Kidney (tissue), 22 donors: ENCODE measurements at places on chromosomes 12 and 14. TPM values are rescaled to one million over a fixed set of nuclear protein-coding genes. Genes with fewer than 3 reads are reported as not detected.

- no peaks in the 10 kb centered on the region for H3K4me1 ChIP-seq
- H3K36me3 ChIP-seq = no peaks in the 10 kb centered on the region
- H3K27ac ChIP-seq = no peak overlapping the region
These were observed 10.2 kb upstream of the RNASE10 start for GRCh38 chr14:20494935-20495766.

DNA sequence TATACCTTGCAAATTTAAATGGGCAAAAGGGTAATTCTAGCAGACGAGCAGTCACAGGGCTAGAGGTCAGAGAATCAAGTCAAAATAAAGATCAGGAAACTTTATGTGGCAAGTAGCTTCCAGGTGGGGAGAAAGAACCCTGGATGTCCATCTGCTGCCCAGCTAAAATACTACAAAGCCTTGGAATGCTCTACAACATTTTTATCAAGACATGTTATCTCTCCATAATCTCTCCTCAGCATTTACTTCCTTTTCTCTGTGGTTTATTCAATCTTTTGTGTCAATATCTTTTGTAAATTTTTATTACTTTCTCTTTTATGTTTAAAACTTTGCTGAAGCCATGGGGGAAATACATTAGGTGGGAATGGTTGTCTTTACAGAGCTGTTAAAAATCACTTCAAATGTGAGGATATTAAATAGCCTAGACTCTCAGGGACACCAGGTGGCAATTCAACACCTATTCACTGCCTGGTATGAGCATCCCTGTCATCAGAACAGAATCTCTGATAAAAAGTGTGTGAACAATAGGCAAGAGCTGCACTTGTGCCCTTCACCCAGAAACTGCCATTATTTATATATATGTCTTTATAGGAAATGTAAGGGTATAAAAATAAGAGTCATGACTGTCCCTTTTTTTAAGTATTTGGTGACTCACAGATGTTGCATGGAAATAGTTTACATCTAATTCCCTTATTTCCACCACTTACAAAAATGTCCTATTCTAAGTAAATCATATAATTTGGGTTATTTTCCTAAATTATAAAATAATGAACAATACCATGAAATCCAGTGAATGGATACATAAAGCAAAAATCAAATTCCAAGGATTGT, 152.9 kb downstream of the EPS8 start:
- H3K4me1 ChIP-seq = peaks cover 6% of the 10 kb centered on the region
- H3K4me3 ChIP-seq = no peak overlapping the region
- no peak overlapping the region for H3K27ac ChIP-seq
- DNase-seq = no peak

DNA sequence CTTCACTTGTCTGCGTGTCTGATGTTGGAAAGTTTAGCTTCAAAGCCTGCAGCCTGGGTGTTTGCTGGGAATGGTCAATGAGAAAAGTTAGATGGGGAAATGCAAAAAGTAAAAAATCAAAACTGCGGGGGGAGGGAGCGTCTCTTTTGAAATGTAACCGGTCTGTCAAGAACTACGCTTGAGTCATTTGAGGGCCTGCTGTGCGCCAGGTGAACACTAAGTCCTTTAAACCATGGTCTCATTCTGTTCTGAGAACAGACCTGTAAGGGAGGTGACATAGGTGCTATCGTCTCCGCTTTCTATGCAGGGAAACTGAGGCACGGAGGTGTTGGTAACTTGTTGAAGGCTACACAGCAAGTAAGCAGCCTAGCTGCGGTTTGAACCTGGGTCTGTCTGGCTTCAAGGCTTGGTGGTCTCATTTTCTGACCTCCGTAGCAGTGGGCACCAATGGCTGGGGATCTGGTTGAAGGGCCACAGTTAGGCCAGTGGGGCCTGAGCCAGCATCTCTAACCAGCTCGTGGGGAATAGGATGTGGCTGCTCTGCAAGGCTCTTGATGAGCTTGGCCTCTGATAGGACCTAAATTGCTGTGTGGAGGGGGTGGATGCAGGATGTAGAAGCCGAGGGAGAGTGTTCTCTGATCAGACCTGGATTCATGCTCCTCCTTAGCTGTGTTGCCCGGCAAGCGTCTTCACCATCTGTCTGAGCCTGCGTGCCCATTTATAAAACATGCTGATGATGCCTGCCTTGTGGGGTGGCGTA, 41.5 kb downstream of the KCTD10 start:
- H3K36me3 ChIP-seq = no peaks in the 10 kb centered on the region
- no peak overlapping the region for H3K27ac ChIP-seq
- H3K4me3 ChIP-seq = no peak overlapping the region
- peaks cover 5% of the 10 kb centered on the region for H3K4me1 ChIP-seq
- DNase-seq = no peak

GRCh38 chr14:42173206-42173605, 566.5 kb downstream of the LRFN5 start:
- no peaks in the 10 kb centered on the region for H3K4me1 ChIP-seq
- H3K4me3 ChIP-seq = no peak overlapping the region
- no peak for DNase-seq
- no peaks in the 10 kb centered on the region for H3K36me3 ChIP-seq
- H3K27me3 ChIP-seq = no peaks in the 10 kb centered on the region

DNA sequence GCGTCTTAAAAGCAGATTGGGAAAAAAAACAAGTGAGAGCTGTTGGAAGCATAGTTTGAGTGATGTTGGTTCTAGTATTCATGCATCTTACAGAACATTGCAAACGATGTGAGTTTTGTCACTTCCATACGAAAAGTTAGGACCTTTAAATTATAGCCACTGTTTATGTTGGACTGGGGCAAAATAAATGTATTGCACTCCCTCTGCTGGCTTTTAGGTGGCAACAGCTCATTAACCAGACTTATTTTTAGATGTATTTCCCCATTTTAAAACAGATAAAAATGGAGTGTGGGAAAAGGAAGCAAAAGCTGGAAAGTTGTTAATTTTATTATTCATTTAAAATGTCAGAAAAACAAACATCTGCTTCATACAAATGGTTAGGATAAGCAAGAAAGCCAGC, 111.9 kb downstream of the LGR5 start:
- H3K27ac ChIP-seq = no peak overlapping the region
- no peak for DNase-seq
- no peaks in the 10 kb centered on the region for H3K36me3 ChIP-seq
- no peak overlapping the region for H3K4me3 ChIP-seq
- no peaks in the 10 kb centered on the region for H3K4me1 ChIP-seq
- no peaks in the 10 kb centered on the region for H3K27me3 ChIP-seq

GRCh38 chr12:1473418-1473817, 121.0 kb downstream of the FBXL14 start:
- no peak for DNase-seq
- H3K4me3 ChIP-seq = no peak overlapping the region
- no peak overlapping the region for H3K27ac ChIP-seq

- DNase-seq = no peak
- H3K27ac ChIP-seq = no peak overlapping the region
- H3K4me1 ChIP-seq = peaks cover 5% of the 10 kb centered on the region
- H3K4me3 ChIP-seq = no peak overlapping the region
- H3K36me3 ChIP-seq = no peaks in the 10 kb centered on the region
- no peaks in the 10 kb centered on the region for H3K27me3 ChIP-seq
These were observed 2.6 kb upstream of the POC1B start for GRCh38 chr12:89528434-89528833.

- no peak overlapping the region for H3K4me3 ChIP-seq
- H3K27me3 ChIP-seq = no peaks in the 10 kb centered on the region
- no peaks in the 10 kb centered on the region for H3K36me3 ChIP-seq
- DNase-seq = no peak
- H3K27ac ChIP-seq = no peak overlapping the region
These were observed 58.2 kb upstream of the STRN3 start for GRCh38 chr14:31084385-31084784.

DNA sequence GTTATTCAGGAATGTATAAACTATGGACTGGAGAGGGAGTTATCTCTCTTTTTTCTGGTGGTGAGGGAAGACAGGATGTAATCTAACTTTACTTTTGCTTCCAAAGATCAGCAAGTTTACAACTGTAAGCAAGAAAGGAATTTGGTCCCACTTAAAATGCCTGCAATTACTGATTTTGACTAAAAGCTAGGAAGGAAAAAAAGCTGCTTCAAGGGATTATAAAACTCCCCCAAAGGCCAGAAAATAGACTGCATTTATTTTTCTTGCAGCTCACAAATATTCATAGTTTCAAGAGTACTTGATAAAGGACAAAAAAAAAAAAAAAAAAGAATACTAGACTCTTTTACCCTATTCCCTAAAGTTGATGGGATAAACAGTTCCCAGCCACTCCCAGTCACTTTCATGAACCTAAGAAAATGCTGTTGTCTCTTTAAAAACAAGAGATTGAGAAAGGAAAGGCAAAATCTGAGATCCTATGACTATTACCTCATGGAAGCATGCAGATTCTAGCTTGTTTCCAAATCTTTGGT, 128.7 kb upstream of the BMP4 start:
- peaks cover 2% of the 10 kb centered on the region for H3K4me1 ChIP-seq
- peak; percentile 13 for DNase-seq
- H3K4me3 ChIP-seq = no peak overlapping the region
- H3K36me3 ChIP-seq = no peaks in the 10 kb centered on the region

DNA sequence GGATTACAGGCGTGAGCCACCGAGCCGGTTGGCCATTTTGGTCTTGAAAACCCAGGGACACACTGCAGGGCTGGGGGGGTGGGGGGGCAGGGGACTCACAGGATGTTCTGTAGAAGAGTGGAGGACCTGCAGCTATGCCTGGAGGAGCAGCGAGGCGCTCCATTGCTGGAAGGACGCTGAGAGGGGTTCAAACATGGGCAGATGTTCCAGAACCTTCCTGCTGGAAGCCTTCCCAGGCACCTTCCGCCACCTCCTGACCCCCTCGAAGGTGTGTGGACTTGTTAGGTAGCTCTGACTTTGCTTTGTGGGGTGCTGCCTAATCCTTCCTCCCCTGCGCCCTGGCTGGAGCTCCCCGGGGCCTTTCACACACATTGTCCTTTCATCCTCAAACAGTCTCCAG, 19.6 kb upstream of the PPP1R13B start:
- H3K4me3 ChIP-seq = no peak overlapping the region
- peaks cover 15% of the 10 kb centered on the region for H3K4me1 ChIP-seq
- no peaks in the 10 kb centered on the region for H3K27me3 ChIP-seq

DNA sequence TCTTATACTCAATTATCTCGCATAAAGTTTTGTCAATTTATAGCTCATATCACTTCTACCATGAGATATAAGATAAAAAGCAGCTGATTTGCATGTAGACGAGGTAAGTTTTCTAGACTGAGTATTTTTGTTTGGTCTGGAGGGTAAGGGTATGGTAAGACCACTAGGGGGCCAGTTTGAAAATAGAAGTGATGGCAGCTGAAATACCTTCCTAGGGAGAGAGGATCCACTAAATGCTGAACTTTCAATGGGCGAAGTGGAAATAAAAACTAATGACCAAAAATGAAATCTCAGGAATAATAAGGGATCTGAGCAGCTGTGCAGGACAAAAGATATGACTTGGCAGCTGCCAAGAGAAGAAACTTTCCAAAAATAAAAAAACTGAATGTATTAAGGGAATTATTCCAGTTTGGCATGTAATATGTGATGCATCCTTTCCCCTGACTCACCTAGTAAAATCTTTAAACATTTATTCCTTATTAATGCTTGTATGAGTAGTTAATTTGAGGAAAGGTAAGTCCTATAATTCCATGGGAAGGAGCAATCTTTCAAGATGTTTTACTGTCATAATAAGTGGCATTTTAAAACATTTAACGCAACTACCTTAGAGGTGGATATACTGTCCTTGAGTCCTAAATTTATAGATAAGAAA, 754.5 kb downstream of the C12orf50 start:
- no peaks in the 10 kb centered on the region for H3K36me3 ChIP-seq
- no peaks in the 10 kb centered on the region for H3K4me1 ChIP-seq
- H3K27me3 ChIP-seq = no peaks in the 10 kb centered on the region

DNA sequence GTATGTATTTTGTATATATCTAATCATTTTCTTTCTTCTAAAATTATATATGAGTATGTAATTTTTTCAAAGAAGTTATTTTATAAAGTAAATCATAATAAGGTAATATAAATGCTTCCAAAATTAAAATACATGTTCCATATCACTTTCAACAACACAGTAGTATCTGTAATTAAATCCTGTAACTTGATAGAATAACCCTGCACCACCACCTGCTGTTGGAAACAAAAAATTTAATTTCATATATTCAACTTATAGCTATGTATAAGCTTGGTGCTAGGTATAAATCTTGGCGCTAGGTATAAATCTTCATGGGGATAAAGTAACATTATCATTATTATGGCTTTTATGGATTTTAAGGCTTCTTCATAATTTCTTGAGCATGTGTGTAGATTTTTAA, 149.7 kb upstream of the DCN start:
- no peaks in the 10 kb centered on the region for H3K36me3 ChIP-seq
- peak; percentile 42 for DNase-seq
- no peaks in the 10 kb centered on the region for H3K27me3 ChIP-seq
- no peaks in the 10 kb centered on the region for H3K4me1 ChIP-seq
- no peak overlapping the region for H3K4me3 ChIP-seq
- H3K27ac ChIP-seq = no peak overlapping the region

GRCh38 chr14:70722418-70722817, 80.7 kb downstream of the TTC9 start:
- DNase-seq = peak; percentile 40
- no peaks in the 10 kb centered on the region for H3K4me1 ChIP-seq
- no peaks in the 10 kb centered on the region for H3K27me3 ChIP-seq
- H3K36me3 ChIP-seq = no peaks in the 10 kb centered on the region
- H3K4me3 ChIP-seq = no peak overlapping the region

GRCh38 chr14:92253381-92253894, 69.5 kb upstream of the SLC24A4 start:
- no peak overlapping the region for H3K27ac ChIP-seq
- peak; percentile 17 for DNase-seq
- H3K4me1 ChIP-seq = no peaks in the 10 kb centered on the region
- no peaks in the 10 kb centered on the region for H3K27me3 ChIP-seq
- H3K36me3 ChIP-seq = no peaks in the 10 kb centered on the region

GRCh38 chr12:71591601-71592000, 72.0 kb downstream of the ZFC3H1 start:
- no peak overlapping the region for H3K4me3 ChIP-seq
- no peaks in the 10 kb centered on the region for H3K4me1 ChIP-seq
- DNase-seq = no peak
- no peak overlapping the region for H3K27ac ChIP-seq
- H3K27me3 ChIP-seq = no peaks in the 10 kb centered on the region

- H3K36me3 ChIP-seq = no peaks in the 10 kb centered on the region
- H3K27ac ChIP-seq = no peak overlapping the region
- H3K4me1 ChIP-seq = peaks cover 24% of the 10 kb centered on the region
These were observed 2.4 kb upstream of the RARG start for GRCh38 chr12:53234271-53234914.

Gene OVCH1
- total RNA-seq = 0.35 TPM

Gene SLCO1B1
- total RNA-seq = not detected

Gene RNF31
- 69.0 TPM for total RNA-seq

Gene FOXG1
- not detected for total RNA-seq

Gene PRPH
- total RNA-seq = 2.7 TPM

Gene ADAM21
- 0.13 TPM for total RNA-seq

Gene CD69
- 25.0 TPM for total RNA-seq

Gene FAM90A1
- 0.54 TPM for total RNA-seq
